ENCODE measurements at places on chromosomes 1 and 21.

DNA sequence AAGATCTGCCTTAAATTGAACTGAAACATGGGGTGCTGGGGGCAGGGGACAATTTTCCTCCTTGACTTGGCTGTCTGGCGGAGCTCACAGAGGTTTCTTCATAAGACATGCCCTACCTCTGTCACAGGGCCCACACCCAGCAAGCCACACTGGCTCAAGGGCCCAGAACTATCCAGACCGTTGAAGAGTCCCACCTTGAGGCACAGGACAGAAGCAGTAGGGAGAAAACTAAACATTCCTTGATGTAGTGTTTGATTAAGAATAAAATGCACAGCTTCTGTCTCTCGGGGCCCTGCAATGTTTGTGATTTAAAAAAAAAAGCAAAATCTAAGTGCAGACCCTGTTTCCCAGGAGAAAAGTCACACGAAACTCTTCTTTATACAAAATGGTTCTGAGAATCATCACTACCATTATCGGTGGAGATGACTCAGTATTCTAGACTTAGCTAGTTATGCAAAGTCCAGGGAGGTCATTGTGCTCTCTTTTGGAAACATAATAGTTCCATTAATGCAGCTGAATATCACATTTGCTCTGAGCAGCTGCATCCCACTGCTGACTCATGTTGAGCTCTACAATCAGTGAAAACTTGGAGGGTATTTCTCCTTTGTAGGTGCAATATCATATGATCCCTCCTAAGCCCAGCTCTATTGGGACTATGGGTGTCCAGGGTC is 53.6 kb upstream of the DIRAS3 start:
- DNase-seq = no peak

GRCh38 chr1:12376236-12377045 is 146.6 kb downstream of the VPS13D start:
- no peak for DNase-seq

DNA sequence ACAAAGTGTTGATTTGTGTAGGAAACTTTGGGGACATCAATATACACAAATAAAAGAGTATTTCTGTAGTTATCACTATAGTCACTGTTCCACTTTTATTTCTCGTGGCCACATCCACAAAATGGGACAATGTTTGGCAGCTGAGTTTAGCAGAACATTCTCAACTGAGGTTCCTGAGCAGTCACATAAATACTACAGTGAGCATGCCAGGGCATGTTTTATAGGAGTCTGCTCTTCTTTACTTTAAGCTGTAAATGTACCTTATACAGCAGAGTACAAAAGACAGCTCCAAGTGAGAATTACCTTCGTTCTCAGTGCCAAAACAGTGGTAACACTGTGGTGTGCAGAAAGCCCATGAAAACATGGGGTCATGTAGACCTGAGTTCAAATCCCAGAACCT is 5.0 kb downstream of the BTG3 start:
- no peak for DNase-seq

DNA sequence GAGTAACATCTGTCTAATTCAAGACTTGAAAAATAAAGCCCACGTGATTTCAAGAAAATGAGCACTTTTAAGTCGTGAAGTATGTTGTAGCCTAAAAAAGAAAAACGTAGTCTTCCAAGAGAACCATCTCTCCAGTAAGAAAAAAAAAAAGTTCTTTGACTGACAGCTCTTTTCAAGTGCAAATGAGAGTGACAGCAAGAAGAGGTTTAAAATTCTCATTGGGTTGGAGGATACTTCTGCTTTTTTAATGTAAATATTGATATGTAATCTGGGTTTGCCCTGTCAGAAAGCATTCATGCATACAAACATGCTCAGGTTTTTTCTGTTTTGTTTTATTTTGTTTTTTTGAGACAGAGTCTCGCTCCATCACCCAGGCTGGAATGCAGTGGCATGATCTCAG is 32.3 kb upstream of the PRDM2 start:
- no peak for DNase-seq

DNA sequence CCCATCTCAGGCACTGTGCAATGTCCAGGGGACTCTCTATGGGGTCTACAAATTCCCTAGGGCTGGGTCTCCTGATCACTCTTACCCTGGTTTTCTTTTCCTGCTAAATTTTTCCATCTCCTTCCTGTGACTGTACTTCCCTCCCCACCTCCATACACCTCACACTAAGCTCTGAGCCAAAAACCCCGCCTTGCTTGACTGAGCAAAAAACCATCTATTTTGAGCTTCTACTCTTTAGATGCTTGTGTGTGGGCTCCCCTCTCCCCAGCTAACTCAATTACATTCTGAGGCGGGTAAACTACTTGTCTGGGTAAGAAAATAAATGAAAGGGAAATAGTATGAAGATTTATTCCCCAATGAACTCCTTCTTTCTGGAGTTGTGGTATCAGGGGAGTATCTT is 187.9 kb downstream of the PTPRU start:
- no peak for DNase-seq

- no peak for DNase-seq
These were observed 819.3 kb downstream of the BRINP3 start for GRCh38 chr1:189658381-189658780.

DNA sequence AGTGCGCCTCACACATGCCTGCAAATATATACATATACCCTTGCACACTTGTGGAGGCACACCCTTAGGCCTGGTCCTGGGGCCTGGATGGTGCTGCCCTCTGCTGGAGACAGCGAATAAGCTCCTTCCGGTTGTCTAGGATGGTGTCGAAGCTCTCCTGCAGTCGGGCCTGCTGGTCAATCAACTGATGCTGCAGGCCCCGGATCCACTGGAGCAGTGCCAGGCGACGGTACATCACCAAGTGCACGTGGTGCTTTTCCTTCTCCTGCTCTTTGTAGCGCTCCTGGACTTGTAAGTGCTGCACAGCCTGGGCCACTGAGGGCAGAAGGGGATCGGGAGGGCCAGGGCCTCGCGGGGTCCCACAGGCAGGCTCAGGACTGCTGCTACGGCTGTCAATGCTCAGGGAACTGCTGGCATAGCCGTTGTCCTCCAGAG is 3.1 kb downstream of the C1orf216 start:
- no peak for DNase-seq

DNA sequence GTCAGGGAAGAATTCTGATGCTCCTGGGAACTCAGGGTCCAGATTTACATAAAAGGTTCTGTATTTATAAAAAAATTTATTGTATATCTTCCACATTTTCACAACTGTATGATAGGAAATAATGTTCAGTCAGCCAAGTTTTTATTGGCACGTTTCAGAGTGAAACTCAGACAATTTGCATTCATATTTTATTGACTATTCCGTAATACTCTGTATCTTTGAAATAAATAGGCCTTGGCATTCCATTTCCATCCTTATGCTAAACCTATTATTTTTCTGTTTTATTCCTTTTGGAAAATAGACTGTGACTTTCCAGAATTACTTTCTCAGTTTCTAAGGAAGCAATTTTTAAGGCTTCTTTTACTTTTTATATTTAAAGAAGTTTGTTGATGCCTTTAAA is 329.0 kb downstream of the OLFM3 start:
- DNase-seq = no peak

GRCh38 chr1:226148121-226148648 is 38.4 kb downstream of the ACBD3 start:
- DNase-seq = no peak

DNA sequence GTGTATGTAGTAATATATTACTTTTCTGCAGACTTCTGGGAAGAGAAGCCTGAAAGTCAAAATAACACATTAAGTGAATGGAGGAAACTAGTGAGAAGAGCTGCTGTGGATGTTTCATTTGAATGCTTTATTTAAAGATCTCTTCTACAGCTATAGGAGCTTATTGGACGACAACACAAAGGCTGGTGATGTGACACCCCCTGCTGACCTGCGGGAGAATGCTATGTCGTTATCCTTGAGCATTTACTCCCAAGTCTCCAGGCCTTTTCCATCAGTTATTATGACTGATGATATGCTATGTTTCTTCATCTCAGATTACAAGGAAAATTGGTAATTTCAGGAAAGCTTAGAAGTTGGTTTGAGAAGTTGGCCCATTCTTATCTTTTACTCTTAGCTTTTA is 22.3 kb upstream of the PLA2G4A start:
- DNase-seq = no peak
